Esophagus mucosa (tissue), 1 donor: ENCODE measurements at places on chromosomes 2 and 18. TPM values are rescaled to one million over a fixed set of nuclear protein-coding genes. Genes with fewer than 3 reads are reported as not detected.
A peak's percentile ranks its signal among the peaks of the same experiment; 100 is the strongest.

GRCh38 chr2:110674620-110675555, 3.0 kb downstream of the BUB1 start:
- ATAC-seq = peak; percentile 29

- ATAC-seq = no peak
Measured at GRCh38 chr2:144079803-144080202, 440.1 kb downstream of the ZEB2 start.

CXCR1 gene
- 0.72 TPM for total RNA-seq

TACR1 gene
- total RNA-seq = 0.64 TPM

DNA sequence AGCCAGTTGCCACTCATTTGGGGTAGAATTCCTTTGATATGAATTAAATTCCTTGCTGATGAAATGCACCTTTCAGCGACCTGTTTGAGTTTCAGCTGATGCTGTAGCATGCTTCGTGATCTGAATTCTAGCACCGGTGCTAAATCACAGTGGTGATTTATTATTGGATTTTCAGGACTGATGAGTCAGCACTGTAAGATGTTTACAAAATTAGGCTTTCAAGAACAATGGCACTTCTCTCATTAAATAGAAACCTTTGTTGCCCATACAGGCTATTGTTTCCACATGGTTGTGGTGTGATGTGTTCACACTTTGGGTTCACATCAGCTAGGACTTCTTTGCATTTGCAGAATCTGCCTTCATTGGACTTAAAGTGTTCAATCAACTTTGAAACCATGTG, 687.7 kb downstream of the ARHGAP15 start:
- no peak for ATAC-seq

- peak; percentile 48 for ATAC-seq
Measured at GRCh38 chr2:221402072-221402471, 170.0 kb downstream of the EPHA4 start.
